ENCODE measurements at places on chromosomes 1 and 21. TPM values are rescaled to one million over a fixed set of nuclear protein-coding genes. Genes with fewer than 3 reads are reported as not detected.

- no peak for DNase-seq
Observed at GRCh38 chr1:18893120-18893519, 9.2 kb downstream of the ALDH4A1 start.

GRCh38 chr1:92808381-92808780 is 23.5 kb upstream of the RPL5 start:
- no peak for DNase-seq

GRCh38 chr1:109979489-109980091 is 5.0 kb upstream of the AHCYL1 start:
- no peak for DNase-seq

- no peak for DNase-seq
Observed at GRCh38 chr1:88433556-88433955, 250.5 kb upstream of the PKN2 start.

DNA sequence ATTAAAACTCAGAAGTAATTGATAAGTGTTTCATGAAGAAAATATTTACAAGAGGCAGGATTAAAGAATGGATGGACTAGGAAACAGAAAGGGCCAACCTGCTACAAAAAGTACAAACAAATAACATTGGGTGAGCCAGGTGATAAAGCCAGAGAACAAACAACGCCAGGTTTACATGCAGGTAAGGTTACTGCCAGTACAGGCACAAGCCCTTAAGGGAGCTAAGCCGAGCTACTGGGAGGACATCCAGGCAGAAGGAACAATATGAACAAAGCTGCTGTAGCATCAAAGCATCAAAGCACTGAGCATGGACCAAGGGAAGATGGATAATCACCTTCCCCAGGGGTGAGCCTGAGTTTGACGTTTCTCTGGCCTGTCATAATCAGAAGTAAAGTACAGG is 380.7 kb downstream of the SEC16B start:
- no peak for DNase-seq

DNA sequence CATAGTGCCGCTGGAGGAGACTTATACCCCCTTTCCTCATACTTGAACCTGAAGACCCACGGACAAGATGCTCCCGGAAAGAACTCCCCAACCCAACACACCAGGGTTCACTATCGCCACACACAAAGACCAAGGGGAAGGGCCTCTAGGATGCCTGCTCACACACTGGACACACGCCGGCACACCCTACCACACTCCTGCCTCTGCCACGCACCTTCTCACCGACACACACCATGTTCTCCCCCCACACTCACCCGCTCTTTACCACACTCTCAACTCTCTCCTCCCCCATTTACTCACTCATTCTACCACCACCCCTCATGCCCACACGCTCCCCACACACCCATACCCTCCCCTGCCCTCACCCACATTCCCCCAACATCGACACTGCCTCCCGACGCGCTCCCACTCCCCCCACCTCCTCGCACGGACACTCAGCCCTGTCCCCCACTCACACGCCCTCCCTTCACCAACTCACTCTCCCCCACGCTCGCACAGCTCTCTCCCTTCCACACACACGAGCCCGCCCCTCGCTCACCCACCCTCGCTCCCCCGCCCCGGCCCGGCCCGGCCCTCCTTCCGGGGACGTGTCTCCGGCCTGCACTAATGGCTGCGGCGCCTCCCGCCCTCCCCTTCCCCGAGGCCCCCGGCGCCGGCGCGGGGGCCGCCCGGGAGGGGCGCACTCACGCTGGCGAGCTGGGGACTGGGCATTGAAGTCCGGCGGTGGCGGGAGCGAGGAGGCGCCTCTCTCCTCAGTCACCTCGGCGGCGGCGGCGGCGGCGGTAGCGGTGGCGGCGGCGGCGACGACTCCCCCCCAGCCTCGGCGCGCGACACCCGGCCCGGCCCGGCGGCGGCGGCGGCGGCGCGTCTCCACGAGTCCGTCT is 626 bp downstream of the PTP4A2 start:
- DNase-seq, result peak; percentile 79

GRCh38 chr1:160018900-160019299 is 12.9 kb downstream of the PIGM start:
- no peak for DNase-seq

DNA sequence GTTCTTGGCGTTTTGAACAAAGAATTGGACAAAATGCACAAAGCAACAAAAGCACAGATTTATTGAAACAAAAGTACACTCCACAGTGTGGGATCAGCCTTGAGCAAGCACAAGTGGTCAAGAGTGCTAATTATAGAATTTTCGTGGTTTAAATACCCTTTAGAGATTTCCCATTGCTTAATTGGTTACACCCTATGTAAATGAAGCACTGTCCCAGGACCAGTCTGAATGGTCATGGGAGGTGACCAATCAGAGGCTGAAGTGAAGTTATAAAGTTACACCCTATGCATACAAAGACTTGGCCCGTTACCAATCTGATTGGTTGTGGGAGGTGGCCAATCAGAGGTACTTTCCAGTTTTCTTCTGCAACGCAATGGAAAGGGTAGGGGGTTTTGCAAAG is 223.6 kb downstream of the CENPF start:
- DNase-seq, result no peak

GRCh38 chr1:26287033-26287711 is 7.3 kb downstream of the SH3BGRL3 start:
- DNase-seq, result no peak

DNA sequence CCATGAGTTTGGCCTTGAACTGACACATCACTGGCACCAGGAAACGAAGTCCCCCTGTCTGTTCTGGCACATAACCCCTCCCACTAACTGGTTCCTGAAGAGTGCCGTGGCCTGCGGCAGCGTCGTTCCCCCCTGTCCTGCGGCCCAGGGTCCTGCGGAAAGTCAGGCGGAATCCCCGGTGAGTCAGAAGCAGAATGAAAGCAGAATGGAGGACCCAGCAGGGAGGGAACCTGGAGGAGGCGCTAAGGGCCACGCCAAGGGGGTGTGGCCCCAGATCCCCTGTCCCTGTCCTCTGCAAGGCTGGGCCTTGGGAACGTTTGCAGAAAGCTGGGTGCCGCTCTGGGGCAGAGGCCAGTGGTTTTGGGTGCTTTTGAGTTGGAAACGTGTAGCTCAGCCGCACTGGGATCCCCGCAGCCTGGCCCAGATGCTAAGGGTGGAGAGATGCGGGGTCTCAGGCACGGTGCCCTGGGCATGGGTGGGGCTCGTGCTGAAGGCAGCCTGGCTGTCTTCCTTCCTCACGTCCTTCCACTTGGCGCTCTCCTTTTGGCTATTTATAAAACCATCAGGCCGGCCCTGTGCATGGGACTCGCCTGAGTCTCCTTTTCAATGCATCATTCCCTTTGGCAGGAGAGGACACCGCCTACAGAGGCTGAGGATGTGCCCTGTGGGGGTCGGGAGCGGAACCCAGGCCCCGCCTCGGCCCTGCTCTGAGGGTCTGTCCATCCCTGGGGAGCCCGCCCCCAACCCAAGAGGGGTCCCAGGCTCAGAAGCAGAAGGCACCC is 36.2 kb downstream of the TP73 start:
- no peak for DNase-seq

GRCh38 chr1:248892590-248892989 is 13.4 kb upstream of the PGBD2 start:
- DNase-seq, result no peak

DNA sequence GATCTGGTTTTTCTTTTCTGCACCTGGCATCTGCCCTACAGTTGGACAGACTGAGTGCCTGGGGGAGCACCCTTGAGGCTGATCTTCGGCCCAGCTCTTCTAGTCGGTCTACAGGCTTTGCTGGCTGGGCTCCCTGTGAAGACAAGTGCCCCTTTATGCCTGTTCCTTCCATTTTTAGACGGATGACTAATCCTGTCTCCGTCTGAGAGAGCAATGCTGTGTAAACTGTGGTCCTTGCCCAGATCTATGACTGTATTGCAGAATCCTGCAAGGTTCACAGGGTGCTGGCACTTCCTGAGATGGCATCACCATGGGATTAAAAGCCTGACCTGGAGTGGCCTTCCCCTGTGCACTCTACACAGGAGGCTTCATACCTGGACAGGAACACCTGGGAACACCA is 47.6 kb upstream of the SAMD13 start:
- peak; percentile 76 for DNase-seq

DNA sequence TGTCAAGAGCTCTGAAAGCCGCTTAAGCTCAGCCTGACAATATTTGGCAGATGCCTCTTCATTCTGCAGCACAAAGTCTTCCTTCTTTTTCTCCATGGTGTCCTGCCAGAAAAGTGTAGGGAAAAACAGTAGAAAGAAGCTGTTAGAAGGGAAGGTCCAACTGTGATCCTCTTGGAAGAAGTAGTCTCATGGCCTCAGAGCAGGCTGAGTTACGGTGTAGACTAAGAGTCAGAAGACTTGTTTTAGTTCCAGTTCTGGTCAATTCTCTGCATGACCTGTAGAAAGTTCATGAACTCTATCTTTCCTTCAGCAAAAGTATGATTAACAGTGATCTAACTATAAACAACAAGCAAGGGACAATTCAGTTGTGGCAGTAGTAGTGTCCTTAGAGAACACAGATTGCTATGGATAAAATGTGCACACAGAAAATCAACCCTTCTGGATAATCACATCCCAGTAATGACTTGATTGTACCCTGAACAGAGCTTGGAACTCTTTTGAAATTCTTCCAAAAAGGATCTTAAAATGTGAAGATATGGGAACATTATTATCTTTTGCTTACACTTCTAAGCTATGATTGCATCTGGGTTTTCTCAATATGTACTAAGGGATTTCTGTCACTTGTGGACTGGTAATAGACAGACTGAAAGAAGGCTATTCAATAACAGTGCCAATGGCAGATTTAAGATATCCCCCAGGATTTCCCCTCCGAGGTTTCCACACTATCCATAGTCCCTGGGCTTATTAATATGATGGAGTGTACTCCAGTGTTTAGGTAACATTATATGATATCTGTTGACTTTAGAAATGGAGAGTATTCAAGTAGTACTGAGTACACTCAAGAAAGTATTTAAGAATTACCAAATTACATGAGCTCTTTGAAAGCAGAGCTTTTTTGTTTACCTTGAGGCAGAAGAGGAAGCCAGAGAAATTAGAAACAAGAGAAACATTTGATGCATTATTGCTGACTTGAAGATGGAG is 22.1 kb upstream of the GBP2 start:
- DNase-seq, result no peak

DNA sequence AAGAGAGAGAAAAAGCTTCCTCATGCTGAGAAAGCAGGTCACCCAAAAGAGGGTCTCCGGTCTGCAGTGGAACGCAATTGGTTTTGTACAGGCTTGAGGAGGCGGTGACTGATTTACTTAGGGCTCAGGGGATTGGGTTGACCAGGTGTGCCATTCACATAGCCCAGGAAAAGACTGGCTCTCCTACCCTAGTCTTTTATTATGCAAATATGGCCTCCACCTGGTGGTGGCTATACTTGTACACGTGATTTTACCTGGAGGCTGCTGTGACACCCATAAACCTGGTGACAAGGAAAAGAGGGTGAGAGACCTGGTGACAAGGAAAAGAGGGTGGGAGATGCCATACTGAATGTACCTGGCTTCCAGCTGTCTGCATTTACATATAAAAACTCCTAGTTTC is 49.9 kb downstream of the DNTTIP2 start:
- DNase-seq, result no peak

GRCh38 chr1:6673816-6674398 is 27.7 kb downstream of the DNAJC11 start:
- DNase-seq, result no peak

- DNase-seq, result peak; percentile 85
Observed at GRCh38 chr1:50978144-50978851, 8.3 kb downstream of the CDKN2C start.

- no peak for DNase-seq
Observed at GRCh38 chr1:35637401-35637809, 3.9 kb downstream of the PSMB2 start.

- DNase-seq, result peak; percentile 61
Observed at GRCh38 chr1:15684042-15684461, at the start of gene PLEKHM2. Gene PLEKHM2 (plus strand): TSS chr1:15684320. CDS start chr1:15684559, 239 bp downstream.

DNA sequence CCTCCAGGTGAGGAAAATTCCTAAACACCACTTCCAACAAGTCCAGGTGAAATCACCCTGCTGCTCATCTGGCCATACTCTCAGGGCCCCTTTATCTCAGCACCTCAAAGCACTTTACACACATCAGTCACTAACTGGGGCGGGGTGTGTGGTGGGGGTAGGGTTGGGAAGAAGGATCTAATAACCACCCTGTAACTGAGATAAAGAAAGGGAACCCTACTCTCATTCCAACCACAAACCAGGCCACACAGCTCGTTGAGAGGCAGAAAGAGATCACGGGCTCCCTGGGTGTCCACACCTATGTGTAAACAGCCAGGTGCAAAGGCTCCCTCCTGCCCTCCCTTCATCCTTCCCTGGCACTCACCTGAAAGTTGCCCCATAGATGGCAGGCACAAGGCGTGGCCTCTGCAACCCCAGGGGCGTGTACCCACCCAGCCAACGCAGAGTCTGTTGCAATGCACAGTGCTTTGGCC is 20.4 kb downstream of the GPR161 start:
- peak; percentile 87 for DNase-seq

DNA sequence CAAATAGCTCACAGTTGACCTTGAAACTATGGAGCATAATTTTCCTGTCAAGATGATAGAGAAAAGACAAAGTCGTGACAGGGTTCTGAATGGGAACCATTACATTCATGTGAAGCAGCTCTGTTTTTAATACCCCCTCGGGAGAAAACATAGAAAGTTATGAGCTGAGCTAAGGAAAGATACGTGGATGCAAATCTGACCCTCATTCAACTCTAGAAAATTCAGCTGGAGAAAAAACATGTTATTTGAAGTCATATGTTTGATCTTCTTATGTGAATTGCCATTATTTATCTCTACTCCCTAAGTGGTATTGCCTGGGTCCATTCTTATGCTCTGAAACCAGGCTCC is 48.0 kb upstream of the LRRC52 start:
- DNase-seq, result no peak

DNA sequence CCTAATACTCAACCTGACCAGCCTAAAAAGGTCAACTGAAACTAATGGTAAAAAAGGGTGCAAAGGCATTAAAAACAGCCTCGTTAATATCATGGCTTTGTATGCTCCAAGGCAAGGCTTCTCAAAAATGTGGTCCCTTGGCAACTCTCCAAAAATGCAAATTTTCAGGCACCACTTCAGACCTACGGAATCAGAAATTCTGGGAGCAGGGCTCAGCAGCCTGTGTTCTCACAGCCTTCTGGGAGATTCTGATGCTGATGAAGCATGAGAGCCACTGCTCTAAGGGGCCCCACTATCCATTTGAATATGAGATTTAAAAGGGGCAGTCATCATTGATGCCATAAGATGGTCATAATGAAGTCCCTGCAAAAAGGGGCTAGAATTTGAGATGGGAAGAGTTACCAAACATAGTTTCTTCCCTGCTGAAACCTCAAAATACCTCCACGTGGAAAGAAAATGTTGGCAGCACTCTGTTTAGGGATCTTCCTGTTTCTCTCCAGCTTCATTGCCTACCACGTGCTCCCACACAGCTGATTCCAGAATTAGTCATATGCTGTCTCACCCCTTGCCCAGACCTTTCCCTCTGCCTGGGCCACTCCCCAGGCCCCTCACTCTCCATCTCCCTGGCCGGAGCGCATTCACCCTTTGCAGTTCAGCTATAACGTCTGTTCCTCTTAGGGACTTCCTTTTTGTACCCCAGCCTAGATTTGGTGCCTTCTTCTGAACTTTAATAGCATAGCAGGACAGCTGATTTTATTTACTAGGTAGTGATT is 46.7 kb downstream of the PHC2 start:
- DNase-seq, result no peak

ANKRD34A gene
- not detected for total RNA-seq

EIF2D gene
- 55.4 TPM for total RNA-seq

TCHH gene
- not detected for total RNA-seq

BRINP2 gene
- total RNA-seq, result not detected

SLC30A2 gene
- total RNA-seq, result 64.6 TPM

SVBP gene
- 12.5 TPM for total RNA-seq

EMC1 gene
- 23.7 TPM for total RNA-seq

Measured in body of pancreas (tissue), 4 donors.